NCI-H2107 (cell line): ENCODE measurements at places on chromosomes 6 and 20.

DNA sequence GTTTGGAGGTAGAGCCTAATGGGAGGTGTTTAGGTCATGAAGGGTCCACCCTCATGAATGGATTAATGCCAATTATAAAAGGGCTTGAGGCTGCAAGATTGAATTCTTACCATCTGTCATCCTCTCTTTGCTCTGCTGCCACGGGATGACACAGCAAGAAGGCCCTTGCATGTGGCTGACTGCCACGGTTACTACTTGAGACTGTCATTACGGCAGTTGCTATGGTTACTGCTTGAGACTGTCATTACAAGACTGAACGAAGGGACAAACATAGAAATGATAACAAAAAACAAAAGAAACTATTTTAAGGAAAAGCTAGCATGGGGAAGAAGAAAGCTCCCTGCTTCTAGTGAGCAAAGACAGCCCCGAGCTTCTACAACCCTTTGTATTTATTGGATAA is 715.0 kb downstream of the TFAP2A start:
- no peak for DNase-seq

- DNase-seq = no peak
Observed at GRCh38 chr20:5996765-5997164, 46.3 kb downstream of the MCM8 start.

- DNase-seq = no peak
Observed at GRCh38 chr6:158711264-158711663, 61.4 kb downstream of the SYTL3 start.

DNA sequence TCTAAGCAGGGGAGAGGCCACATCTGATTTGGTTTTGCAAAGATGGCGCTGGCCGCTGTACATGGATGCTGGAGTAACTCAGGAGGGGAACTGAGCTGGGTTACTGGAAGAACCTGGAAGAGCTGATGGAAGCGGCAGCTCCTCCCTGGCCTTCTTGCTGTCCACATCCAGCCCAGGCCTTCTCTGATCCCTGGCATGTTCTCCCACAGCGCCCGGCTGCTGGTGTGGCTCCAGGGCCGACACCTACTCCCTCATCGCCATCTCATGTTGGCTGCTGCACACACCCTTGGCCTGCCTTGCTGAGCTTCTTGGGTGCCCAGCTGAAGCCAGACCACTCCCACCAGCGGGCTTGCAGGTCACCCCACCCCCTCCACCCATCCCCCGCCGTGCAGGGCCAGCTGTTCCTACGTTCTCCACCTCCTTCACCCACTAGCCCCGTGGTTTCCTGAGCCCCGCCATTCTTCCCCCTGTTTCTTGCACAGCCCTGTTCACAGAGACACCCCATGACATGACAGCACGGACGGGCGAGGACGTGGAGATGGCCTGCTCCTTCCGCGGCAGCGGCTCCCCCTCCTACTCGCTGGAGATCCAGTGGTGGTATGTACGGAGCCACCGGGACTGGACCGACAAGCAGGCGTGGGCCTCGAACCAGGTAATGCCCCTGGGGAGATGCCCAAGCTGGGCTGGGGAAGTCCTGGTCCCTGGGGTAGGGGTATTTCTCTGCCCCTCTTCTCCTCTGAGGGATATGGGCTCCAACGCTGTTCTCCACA is 28.4 kb downstream of the VSTM2L start:
- DNase-seq = no peak

- no peak for DNase-seq
Observed at GRCh38 chr6:87803791-87804190, 101.8 kb upstream of the AKIRIN2 start.

DNA sequence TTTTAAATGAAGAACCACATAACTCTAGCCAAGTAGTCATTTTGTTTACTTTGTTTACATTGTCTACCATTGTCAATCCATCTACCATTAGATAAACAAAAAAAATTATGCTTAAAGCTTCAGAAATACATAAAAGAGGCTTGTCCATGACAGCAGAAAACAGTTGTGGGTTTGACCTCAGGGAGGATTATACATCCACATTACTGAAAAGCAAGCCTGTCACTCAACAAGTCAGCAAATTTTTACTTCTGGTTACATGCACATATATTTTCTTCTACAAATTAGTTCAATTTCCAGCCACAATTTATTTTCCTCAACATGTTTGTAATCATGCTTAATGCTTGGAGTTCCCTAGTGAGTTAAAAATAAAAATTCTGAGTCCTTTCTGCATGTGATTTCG is 713.3 kb downstream of the COL12A1 start:
- no peak for DNase-seq

DNA sequence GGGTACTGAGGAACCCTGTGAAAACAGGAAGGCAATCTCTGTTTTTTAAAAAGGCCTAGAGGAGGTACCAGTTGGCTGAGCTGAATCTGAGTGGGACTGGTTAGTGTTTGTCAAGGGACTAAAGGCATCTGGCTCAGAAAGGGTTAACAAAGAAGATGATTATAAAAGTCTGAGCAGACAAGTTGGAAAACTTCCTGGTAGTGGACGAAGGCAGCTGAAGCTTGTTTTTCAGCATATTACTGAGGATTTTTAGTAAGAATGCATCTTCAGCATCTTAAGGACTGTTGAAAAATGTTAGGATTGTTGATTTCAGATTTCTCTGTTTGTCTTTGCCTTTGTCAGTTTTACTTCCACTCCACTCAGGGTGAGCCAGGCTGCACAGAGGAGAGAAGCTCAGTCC is 5.1 kb downstream of the GPX5 start:
- DNase-seq = no peak

DNA sequence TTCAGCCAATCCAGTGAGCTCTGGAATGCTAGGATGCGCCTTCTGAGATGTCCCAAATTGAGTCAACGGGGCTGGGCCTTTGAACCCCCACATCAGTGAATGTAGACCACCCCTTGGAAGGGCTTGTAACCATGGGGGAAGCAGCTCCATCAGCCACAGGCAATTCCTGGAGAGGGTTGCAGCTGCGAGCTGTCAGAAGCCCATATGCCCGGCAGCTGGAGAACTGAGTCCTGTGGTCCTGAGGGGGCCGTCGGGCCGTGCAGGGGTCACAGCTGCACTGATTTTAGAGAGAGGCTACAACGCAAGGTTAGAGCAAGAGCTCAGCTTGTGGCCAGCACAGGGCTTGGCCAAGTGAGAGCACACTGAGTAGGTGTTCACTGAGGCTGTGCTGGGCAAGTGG is 121.3 kb downstream of the TOX2 start:
- DNase-seq = no peak

DNA sequence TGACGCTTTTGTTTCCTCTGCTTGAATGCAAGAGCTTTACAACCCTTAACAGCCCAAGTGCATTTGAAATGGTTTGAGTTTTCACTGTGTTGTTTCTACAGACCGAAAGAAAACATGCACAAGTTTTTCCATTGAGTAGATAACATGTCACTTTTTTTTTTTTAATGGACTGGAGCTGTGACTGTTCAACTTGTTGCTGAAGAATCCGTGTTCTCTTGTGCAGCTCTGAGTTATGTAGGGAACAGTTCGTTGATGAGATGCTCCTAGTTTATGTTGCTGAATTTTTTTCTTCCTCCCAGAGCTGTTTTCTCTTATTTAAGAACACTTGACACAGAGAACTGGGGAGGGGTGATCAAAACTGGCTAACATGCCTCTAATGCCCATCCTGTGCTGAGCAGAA is 89.3 kb downstream of the DTD1 start:
- no peak for DNase-seq

- no peak for DNase-seq
Observed at GRCh38 chr6:41741625-41742490, 5.3 kb downstream of the PGC start.

DNA sequence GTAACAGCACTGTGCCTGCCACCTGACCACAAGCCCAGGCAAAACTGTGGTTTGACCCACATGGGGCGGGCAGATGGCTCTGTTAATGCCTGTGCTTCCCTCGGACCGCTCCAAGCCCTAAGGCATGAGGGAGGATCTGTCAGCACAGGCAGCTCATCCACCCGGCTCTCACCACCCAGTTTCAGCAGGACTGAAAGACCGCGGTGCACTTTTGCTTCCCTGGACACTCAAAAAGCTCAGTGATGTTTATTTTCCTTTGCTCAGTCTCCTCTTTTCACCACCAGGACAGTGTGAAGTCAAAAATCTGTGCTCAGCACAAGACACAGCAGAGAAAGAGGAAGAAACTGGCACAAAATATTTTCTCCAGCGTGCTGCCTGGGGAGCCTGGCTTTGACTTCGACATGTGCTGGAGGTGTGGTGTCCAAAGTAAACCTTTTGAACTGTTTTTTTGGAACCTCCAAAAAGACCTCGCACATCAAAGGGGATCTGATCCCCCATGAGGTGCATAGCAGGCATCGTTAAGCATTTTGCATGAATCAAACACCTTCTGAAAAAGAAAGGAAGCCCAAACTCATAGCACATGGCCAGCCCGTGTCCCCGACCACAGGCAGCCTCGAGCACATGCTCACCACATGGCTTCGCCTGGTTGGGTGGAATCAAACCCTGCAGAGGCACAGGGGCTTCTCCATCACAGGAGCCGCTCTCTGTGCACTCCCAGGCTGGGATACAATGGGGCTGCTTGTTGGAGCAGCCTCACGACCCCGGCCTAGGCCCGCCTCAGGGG is 441.7 kb upstream of the JARID2 start:
- DNase-seq = no peak

DNA sequence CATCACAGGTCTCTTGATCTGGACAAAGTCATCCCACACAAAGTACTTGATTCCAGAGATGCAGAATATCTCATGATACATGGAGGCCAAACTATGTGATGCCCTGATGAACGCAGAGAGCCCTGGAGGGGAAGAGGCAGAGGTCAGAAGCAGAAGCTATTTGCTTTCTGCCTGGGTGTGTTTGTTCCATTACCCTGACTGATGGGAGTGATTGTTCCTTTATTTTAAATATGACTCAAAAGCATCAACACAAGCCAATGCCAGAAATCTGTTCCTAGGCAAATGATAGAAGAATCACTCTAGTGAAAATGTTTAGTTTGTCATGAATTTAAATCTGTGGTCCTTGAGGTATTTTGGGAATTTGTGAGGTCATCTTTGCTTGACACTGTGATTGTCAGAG is 54.7 kb upstream of the GGTLC1 start:
- no peak for DNase-seq

- DNase-seq = no peak
Observed at GRCh38 chr6:156344491-156344890, 432.7 kb upstream of the ARID1B start.

- DNase-seq = no peak
Observed at GRCh38 chr6:19873031-19873430, 35.9 kb downstream of the ID4 start.

DNA sequence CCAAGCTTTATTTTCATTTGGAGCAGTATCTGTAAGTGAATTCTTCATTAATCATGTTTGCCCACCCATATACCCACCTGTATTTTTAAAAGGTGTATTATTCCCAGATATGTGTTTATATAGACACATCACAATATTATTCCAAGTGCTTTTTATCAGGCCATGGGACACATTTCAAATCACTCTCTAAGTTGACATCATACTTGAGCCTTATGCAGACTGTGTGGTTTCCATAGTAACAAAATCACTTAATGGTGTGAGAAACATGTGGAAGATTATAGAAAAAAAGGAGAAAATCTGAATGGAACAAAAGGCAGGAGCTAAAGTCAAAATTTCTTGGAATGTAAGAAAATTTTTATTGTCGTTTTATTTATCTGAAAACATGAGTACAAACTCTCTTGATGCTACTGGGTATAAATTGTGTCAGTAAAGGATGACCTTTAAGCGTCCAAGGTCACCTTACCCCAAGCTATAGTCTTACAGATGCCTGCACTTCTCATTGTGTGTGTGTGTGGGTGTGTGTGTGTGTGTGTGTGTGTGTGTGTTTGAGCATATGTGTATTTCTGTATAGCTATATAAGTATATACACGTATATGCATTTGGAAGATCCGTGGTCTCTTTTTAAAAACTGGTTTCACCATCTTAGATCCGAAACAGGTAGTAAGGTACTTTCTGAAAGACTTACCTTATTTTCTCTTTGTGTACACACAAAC is 79.8 kb upstream of the CCN6 start:
- no peak for DNase-seq

DNA sequence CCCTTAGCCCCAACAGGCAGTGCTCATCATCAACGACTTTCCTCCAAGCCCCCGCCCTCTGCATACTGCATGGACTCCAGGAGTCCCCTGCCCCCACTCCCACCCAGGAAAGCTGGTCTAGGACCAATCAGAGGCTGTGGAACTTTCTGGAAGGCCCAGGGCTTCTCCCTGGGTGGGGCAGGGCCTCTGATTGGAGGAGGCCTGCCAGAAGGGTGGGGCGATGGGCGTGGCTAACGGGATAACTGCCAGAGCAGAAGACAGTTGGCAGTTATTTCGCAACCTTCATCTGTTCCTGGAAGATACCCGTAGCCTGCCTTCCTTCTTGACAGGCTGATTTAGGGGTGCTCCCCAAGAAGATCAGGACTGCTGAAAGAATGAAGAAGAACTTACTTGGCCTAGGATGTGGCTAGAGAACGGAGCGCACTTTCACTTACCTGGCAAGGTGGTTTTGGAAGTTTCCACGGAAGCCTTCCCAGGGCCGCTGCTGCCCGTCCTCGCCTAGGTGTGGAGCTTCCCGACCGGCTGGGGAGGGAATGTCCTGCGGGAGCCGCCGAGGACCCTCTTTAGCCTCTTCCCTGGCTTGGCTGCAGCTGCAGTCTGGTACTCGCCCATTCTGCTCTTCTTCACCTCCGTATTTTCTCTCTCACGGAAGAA is 209.0 kb downstream of the LRFN2 start:
- DNase-seq = no peak

- no peak for DNase-seq
Observed at GRCh38 chr6:119829006-119829405, 479.4 kb upstream of the MAN1A1 start.

GRCh38 chr6:16430391-16431089 is 192.2 kb downstream of the GMPR start:
- DNase-seq = no peak

DNA sequence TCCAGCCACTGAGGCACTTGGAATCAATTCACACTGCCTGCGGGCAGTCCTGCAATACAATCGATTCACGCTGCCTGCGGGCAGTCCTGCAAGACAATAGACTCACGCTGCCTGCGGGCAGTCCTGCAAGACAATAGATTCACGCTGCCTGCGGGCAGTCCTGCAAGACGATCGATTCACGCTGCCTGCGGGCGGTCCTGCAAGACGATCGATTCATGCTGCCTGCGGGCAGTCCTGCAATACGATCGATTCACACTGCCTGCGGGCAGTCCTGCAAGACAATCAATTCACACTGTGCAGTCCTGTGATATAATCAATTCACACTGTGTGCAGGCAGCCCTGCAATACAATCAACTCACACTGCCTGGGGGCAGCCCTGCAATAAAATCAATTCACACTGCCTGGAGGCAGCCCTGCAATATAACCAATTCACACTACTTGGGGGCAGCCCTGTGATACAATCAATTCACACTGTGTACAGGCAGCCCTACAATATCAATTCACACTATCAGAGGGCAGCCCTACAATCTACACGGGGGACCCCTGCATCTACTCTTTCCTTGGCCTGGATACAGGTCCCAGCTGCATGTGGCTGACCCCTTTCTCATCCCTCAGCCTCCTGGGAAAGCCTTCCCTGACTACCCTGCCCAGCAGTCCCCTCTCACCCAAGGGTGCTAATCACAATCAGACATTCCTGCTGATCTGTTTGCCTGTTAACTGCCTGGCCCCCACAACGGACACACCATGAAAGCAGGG is 10.4 kb downstream of the TAF4 start:
- no peak for DNase-seq

- no peak for DNase-seq
Observed at GRCh38 chr6:12136905-12137304, 124.8 kb downstream of the HIVEP1 start.
